ENCODE measurements at places on chromosomes 1 and 21.

GRCh38 chr1:15282810-15283474 lies 35.9 kb downstream of the FHAD1 start:
- H3K27ac ChIP-seq: no peak overlapping the region
- H3K4me1 ChIP-seq: peaks cover 17% of the 10 kb centered on the region
- no peaks in the 10 kb centered on the region for H3K27me3 ChIP-seq
- no peak for DNase-seq
- H3K4me3 ChIP-seq: no peak overlapping the region

GRCh38 chr1:108644984-108645383 lies 15.9 kb downstream of the HENMT1 start:
- H3K4me3 ChIP-seq: no peak overlapping the region
- no peak overlapping the region for H3K27ac ChIP-seq
- H3K4me1 ChIP-seq: peaks cover 19% of the 10 kb centered on the region
- no peaks in the 10 kb centered on the region for H3K36me3 ChIP-seq
- no peak for DNase-seq

- H3K27ac ChIP-seq: no peak overlapping the region
- H3K4me3 ChIP-seq: no peak overlapping the region
- H3K4me1 ChIP-seq: no peaks in the 10 kb centered on the region
- no peaks in the 10 kb centered on the region for H3K36me3 ChIP-seq
Observed at GRCh38 chr1:69777423-69777822, 209.7 kb downstream of the LRRC7 start.

- no peaks in the 10 kb centered on the region for H3K36me3 ChIP-seq
- no peak overlapping the region for H3K27ac ChIP-seq
- H3K27me3 ChIP-seq: no peaks in the 10 kb centered on the region
- peak; percentile 55 for DNase-seq
Observed at GRCh38 chr1:171460018-171460620, 25.2 kb upstream of the PRRC2C start.

GRCh38 chr1:107433068-107433467 lies 292.2 kb downstream of the NTNG1 start:
- no peak overlapping the region for H3K27ac ChIP-seq
- no peaks in the 10 kb centered on the region for H3K4me1 ChIP-seq
- H3K36me3 ChIP-seq: no peaks in the 10 kb centered on the region
- H3K27me3 ChIP-seq: no peaks in the 10 kb centered on the region
- no peak overlapping the region for H3K4me3 ChIP-seq

DNA sequence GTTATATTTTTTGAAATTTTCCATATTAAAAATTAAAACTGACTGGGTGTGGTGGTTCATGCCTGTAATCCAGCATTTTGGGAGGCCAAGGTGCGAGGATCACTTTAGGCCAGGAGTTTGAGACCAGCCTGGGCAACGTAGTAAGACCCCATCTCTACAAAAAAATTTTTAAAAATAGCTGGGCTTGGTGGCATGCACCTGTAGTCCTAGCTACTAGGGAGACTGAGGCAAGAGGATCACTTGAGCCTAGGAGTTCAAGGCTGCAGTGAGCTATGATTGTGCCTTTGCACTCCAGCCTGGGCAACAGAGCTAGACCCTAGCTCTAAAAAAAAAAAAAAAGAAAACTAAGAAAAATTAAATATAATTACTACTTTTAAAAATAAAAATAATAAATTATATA lies 4.5 kb upstream of the SVBP start:
- no peak for DNase-seq
- H3K36me3 ChIP-seq: no peaks in the 10 kb centered on the region
- no peak overlapping the region for H3K27ac ChIP-seq
- H3K4me1 ChIP-seq: no peaks in the 10 kb centered on the region
- no peak overlapping the region for H3K4me3 ChIP-seq
- no peaks in the 10 kb centered on the region for H3K27me3 ChIP-seq

DNA sequence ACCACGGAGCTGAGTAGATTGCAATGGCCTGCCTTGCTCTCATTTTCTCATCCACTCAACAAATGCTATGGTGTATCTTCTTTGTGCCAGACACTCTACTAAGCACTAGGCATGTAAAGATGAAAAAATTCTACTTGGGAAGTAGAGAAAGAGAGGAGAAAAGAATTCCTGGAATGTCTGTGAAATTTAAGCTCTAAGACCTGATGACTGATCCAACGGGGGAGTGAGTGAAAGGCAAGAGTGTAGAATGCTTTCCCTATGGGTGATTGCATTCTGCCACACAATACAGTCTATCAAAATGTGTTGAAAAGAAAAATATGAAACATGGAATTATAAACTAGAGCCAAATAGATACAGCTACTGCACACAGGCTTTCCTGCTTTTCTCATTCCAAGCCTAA lies 82.3 kb downstream of the CYYR1 start:
- no peak overlapping the region for H3K27ac ChIP-seq
- no peaks in the 10 kb centered on the region for H3K27me3 ChIP-seq
- no peak for DNase-seq
- H3K36me3 ChIP-seq: no peaks in the 10 kb centered on the region
- no peak overlapping the region for H3K4me3 ChIP-seq

DNA sequence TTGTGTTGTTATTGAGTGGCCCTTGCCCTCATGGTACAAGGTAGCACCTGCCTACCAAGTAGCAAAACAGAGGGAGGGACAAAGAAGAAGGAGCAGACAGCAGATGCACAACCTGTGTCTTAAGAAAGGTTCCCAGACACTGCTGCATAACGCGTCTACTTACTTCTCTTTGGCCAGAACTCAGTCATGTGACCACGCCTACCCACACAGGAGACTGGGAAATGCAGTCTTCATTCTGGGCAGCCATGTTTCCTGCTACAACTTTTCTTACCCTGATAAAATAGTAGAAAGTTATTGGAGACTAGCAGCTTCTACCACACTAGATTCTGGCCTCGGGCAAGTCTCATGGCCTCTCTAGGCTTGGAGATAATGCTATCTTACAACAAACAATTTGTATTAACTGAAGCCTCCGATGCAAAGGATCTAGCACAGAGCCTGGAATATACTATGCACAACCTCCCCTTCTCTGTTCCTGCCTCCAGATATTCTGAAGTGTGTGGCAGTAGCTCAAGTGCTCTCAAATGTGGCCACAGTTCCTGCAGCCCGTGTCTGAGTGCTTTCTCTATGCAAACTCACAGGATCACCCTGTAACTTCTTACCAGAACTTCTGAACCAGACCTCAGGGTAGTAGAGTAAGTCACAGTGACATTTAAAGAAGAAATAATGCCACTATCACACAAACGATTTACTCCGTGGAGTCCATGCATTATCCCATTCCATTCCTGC lies 34.1 kb upstream of the BTG2 start:
- H3K27me3 ChIP-seq: no peaks in the 10 kb centered on the region
- no peak overlapping the region for H3K27ac ChIP-seq
- no peaks in the 10 kb centered on the region for H3K36me3 ChIP-seq
- peaks cover 42% of the 10 kb centered on the region for H3K4me1 ChIP-seq
- H3K4me3 ChIP-seq: no peak overlapping the region

GRCh38 chr1:183390561-183390960 lies 27.6 kb downstream of the NMNAT2 start:
- no peaks in the 10 kb centered on the region for H3K36me3 ChIP-seq
- H3K27ac ChIP-seq: no peak overlapping the region
- H3K27me3 ChIP-seq: no peaks in the 10 kb centered on the region
- H3K4me3 ChIP-seq: no peak overlapping the region

GRCh38 chr1:112188611-112189010 lies 199.1 kb upstream of the KCND3 start:
- no peaks in the 10 kb centered on the region for H3K36me3 ChIP-seq
- DNase-seq: no peak
- no peaks in the 10 kb centered on the region for H3K27me3 ChIP-seq
- no peak overlapping the region for H3K4me3 ChIP-seq
- H3K27ac ChIP-seq: no peak overlapping the region

GRCh38 chr1:58528518-58528917 lies 18.0 kb downstream of the OMA1 start:
- no peaks in the 10 kb centered on the region for H3K36me3 ChIP-seq
- peak overlapping the region; percentile 40 for H3K27ac ChIP-seq
- no peaks in the 10 kb centered on the region for H3K27me3 ChIP-seq

DNA sequence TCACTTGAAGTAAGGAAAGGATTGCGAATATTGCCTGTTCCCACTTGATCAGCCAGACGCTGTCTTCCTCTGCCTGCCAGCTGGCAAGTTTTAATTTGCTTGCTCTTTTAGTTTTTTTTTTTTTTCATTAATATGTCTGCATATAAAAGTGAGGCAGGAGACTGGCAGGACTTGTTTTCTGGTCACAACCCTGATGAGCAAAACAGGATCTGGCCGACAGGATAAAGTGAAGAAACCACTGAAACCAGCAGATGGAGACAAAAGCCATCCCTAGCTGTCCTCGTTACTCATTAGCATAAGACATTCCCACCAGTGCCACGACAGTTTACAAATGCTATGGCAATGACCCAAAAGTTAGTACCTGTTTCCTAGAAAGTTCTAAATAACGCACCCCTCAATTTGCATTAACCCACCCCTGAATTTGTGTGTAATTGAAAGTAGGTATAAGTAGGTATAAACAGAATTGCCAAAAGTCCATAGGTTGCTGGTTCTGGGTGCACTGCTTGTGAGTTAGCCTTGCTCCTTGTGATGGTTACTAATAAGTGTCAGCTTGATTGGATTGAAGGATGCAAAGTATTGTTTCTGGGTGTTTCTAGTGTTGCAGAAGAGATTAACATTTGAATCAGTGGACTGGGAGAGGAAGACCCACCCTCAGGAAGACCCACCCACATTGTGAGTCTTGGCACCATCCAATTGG lies 60.8 kb downstream of the ZNF684 start:
- H3K4me3 ChIP-seq: no peak overlapping the region
- H3K27ac ChIP-seq: no peak overlapping the region
- H3K4me1 ChIP-seq: no peaks in the 10 kb centered on the region
- no peaks in the 10 kb centered on the region for H3K36me3 ChIP-seq
- peak; percentile 26 for DNase-seq
- peaks cover 5% of the 10 kb centered on the region for H3K27me3 ChIP-seq

GRCh38 chr21:29771491-29772066 lies 168.2 kb downstream of the GRIK1 start:
- no peaks in the 10 kb centered on the region for H3K36me3 ChIP-seq
- H3K4me1 ChIP-seq: no peaks in the 10 kb centered on the region
- DNase-seq: no peak
- H3K27me3 ChIP-seq: no peaks in the 10 kb centered on the region
- no peak overlapping the region for H3K27ac ChIP-seq

DNA sequence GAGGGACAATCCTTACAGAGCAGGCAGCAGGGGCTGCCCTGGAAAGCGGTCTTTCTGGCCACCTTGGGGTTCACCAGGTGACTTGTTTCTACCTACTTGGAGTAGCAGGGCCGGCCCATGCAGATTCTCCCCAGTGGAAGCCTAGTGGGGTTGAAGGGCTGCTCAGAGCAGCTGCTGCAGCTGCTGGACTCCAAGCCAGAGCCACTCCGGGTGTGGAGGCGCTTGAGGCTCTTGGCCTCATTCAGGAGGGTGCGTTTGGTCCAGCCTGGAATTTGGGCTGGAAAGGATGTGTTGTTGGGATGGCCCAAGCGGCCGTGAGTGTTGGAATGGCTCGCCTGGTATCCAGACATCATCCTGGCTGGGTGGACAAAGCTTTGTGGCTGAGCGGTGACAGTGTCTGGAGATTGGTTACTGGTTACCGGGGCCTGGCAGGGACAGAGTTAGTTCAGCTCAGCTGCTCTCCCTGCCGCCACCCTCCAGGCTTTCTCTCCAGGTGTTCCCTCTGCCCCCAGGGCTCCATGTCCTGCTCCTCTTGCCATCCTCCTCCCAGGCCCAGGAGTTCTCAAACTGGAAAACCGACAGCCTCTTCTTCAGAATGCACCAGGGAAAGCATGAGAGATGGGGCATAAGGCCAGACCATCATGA lies 14.2 kb upstream of the HSPG2 start:
- DNase-seq: no peak
- H3K4me1 ChIP-seq: no peaks in the 10 kb centered on the region
- H3K4me3 ChIP-seq: no peak overlapping the region
- no peaks in the 10 kb centered on the region for H3K36me3 ChIP-seq
- no peak overlapping the region for H3K27ac ChIP-seq

DNA sequence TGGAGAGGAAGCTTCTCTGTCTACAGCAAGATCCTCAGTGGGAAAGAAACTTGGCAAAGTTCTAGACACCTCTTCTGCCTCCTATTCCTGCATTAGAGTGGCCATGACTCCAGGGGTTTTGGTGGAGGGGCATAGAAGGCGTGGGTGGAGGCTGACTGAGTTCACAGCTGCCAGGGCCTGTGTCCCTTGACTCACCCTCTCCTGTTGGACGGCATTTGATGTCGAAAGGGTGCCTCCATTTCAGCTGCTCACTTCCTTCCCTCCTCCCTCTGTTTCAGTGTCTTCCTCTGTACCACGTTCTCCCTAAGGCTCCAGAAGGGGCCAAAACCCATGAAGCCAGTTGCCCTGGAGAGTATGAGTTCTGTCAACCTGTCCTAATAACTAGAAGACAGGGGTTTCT lies 632 bp downstream of the TMEM79 start:
- no peaks in the 10 kb centered on the region for H3K27me3 ChIP-seq
- H3K4me3 ChIP-seq: no peak overlapping the region
- peaks cover 5% of the 10 kb centered on the region for H3K4me1 ChIP-seq
- no peak for DNase-seq

DNA sequence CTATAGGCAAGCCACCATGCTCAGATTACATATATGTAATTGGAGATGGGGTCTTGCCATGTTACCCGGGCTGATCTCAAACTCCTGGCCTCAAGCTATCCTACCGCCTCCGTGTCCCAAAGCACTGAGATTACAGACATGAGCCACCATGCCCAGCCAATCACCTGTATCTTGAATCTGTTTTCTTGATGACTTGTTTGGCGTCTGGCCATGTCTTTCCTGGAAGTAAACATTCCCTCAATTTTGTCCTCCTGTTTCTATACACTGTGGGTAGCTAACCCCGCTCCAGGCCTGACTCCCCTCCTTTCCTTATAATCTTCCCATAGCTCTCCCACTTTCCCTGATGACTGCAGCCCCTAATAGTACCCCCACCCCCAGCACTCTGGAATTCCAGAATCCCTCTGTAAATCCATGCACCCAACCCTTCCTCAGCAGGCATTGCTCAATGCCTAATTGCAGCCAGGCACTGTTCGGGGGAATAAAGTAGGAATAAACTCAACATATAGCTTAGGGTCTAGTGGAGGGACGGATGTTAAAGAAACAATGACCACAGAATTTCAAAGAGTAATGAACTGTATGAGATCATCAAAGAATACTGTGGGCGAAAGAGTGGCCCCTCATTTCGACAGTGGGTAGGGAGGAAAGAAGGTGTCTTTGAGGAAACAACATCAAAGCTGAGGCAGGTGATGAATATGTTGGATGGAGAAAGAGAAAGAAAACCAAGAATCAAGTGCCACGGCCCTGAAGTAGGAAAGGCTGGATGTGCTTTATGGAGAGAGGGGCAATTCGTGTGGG lies 161.5 kb downstream of the ADSS2 start:
- peaks cover 3% of the 10 kb centered on the region for H3K27me3 ChIP-seq
- H3K36me3 ChIP-seq: no peaks in the 10 kb centered on the region
- no peak for DNase-seq
- H3K27ac ChIP-seq: no peak overlapping the region
- no peaks in the 10 kb centered on the region for H3K4me1 ChIP-seq
- no peak overlapping the region for H3K4me3 ChIP-seq

- DNase-seq: no peak
- no peaks in the 10 kb centered on the region for H3K36me3 ChIP-seq
- H3K27me3 ChIP-seq: no peaks in the 10 kb centered on the region
- H3K4me3 ChIP-seq: no peak overlapping the region
- H3K4me1 ChIP-seq: no peaks in the 10 kb centered on the region
- no peak overlapping the region for H3K27ac ChIP-seq
Observed at GRCh38 chr1:97424209-97424608, 496.6 kb downstream of the DPYD start.

- H3K36me3 ChIP-seq: peaks cover 23% of the 10 kb centered on the region
- H3K4me3 ChIP-seq: no peak overlapping the region
- H3K4me1 ChIP-seq: peaks cover 9% of the 10 kb centered on the region
- DNase-seq: no peak
- no peak overlapping the region for H3K27ac ChIP-seq
Observed at GRCh38 chr1:244854166-244854565, 10.2 kb downstream of the HNRNPU start.
